Gastroesophageal sphincter (tissue), 4 donors: ENCODE measurements at places on chromosomes 5 and 9.

GRCh38 chr9:4296217-4296616 lies 3.7 kb downstream of the GLIS3 start:
- no peak for ATAC-seq

DNA sequence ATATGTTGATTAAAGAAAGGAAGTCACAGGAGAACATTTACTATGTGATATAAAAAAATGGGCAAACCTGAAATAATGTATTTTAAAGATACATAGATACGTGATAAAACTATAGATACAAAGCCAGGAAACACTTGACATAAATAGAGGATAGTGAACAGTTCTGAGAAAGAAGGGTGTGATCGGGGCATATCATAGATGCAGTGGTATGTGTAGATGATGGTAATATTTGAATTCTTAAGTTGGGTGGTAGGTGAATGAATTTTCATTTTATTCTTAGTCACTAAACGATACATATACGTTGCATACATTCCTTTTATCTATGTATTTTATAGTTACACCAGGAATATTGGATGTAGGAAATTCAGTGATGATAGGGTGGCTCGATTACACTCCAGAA lies 138.7 kb upstream of the ARRDC3 start:
- ATAC-seq, result no peak

DNA sequence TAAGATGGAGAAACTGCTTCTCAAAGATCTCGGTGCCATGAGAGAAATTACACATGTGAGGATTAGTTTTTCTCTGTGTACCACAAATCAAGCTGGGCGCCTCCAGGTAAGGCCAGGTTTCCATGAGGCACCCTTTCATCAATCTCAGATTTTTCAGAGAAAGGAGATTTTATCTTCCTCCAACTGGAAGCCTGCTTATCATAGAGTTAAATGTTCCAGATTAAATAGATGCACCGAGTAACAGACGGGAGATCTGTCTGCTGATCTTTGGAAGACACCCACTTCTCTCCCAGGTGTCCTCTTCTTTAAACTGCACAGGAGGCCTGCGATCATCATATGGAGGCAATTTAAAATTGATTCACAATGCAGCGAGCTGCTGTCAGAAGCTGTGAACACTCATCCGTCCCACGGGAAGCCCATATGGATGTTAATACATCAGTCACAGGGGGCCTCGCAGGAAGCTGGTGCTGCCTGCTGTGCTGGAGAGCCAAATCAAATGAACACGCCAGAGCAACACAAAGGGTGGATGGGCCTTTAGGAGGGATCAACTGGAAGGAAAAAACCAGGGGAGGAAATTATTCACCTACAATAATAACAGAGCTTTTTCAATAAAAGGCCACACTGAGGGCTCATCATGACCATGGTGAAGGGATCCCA lies 93.3 kb downstream of the TLE1 start:
- no peak for ATAC-seq

GRCh38 chr5:125286271-125286670 lies 539.8 kb upstream of the ZNF608 start:
- no peak for ATAC-seq

DNA sequence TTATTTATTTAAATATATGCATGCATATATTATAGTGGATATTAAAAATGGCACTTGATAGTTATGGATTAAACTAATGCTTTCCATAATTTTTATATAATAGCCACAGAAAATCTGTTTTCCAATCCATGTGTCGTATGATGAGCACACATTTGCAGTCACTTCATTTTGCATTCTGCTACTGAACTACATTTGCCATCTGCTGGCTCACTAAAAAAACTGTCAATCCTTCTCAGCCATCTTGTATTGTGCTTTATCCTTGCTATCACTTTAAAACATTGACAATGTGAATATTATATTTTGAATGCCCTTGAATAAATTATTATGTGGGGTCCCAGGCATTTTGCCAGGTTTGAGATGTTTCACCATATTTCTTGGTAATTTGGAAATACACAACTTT lies 586.6 kb downstream of the DNAH5 start:
- ATAC-seq, result no peak

- no peak for ATAC-seq
Observed at GRCh38 chr9:133050142-133050541, 11.6 kb upstream of the CEL start.

- no peak for ATAC-seq
Observed at GRCh38 chr9:129562514-129562913, 58.4 kb downstream of the C9orf50 start.

DNA sequence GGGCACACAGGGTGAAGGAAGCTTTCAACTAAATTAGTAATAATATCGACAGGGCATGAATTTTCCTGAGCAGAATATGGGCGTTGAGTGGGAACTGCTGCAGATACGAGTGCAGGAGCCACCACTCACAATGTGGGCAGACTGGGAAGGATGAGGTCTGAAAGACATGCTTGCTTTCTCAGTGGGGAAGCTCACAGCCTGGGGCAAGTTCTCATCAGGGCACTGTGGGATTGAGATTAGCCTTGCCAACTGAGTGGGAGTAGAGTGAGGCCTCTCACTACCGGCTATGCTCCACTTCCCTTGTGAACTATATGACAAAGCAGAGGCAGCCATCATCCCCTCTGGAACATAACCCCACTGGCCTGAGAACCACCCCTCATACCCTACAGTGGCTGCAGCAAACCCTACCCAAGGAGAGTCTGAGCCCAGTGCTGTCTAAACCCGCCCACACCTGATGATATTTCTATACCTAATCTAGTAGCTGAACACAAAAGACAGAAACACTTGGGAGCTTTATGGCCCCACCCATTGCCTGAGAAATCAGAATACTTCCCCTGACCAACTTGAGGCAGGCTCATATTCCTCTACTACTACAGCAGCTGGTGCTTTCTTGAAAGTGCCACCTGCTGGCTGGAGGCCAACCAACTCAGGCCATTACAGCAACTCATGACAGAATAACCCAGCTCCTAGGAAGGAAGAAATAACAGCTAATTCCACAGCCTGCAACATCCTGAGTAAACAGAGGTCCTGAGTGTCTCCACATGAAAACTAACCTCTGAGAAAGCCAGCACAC lies 173.7 kb upstream of the SPEF2 start:
- no peak for ATAC-seq

DNA sequence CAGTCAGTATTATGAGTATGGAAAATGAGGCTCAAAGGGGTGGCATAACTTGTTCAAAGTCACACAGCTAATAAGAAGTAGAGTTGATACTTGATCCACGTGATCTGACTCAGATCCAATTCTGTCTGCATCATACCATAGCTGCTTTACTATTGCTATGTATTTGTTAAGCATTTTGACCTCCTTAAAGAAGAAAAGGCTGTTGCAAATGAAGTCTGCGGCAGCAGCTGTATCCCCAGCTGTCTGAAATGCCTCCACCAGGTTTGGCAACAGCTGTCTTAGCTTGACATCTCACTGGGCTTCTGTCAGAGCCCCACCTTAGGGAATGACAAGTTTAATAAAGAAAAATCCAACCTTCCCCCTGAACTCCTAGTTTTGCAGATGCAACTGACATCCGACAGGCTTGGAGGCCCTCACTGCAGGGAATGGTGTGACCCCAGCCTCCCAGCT lies 75.6 kb upstream of the SLC44A1 start:
- peak; percentile 41 for ATAC-seq

- no peak for ATAC-seq
Observed at GRCh38 chr5:33513462-33514185, 72.9 kb downstream of the TARS1 start.

DNA sequence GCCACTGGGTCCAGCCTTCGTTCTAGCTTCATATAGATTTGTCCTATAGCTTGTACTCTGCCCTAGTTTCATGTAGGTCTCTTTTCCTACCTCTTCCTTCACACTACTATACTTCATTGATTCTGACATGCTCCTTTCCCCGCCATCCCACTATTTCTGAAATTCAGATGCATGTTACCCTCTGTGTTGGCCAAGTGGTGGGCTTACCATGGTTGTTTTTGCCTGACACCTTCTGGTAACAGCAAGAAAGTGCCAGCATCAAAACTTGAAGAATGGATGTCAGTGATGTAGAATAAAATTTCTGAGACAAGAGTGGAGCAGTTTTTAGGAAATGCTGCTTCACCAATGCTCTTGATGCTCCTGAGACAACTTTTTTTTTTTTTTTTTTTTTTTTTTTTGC lies 19.5 kb upstream of the SERINC5 start:
- no peak for ATAC-seq

DNA sequence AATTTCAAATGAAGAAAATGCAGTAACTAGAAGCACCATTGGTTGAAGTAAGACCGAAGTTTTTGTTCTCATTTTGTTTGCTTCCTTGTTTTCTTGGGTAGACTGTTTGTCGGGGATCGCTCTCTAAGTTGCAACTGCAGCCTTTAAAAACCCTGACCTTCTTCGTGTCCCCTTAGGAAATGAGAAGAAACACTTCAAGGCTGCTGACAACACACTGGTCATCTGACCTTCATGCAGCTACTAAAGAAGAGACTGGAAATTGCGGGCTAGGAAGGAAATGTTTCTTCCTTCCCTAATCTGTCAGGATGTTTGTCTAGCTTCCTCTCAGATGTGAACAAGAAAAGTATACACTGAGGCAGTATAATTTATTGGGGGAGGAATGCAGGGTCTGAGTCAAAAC lies 50.7 kb upstream of the CHSY3 start:
- ATAC-seq, result no peak

DNA sequence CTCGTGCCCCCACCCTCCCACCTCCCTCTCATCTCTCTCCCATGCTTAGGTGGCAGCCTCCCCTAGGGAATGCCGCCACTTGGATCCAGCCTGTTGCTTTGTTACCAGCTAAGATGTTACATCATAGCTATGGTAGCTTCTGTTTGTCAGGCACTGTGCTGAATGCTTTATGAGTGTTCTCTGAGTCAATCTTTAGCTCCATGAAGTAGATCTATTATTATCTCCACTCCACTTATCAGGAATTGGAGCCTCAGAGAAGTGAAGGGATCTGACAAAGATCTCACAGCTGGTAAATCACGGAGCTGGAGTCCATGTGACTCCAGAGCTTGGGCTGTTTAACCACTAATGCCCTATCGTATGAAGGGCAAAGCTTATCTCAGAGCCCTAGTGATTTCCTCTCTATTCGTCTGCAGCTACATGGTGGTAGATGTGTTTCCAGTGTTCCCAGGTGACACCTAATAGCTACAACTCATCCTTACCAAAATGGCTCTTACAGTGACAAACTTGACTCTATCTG lies 54.1 kb downstream of the GARNL3 start:
- no peak for ATAC-seq

DNA sequence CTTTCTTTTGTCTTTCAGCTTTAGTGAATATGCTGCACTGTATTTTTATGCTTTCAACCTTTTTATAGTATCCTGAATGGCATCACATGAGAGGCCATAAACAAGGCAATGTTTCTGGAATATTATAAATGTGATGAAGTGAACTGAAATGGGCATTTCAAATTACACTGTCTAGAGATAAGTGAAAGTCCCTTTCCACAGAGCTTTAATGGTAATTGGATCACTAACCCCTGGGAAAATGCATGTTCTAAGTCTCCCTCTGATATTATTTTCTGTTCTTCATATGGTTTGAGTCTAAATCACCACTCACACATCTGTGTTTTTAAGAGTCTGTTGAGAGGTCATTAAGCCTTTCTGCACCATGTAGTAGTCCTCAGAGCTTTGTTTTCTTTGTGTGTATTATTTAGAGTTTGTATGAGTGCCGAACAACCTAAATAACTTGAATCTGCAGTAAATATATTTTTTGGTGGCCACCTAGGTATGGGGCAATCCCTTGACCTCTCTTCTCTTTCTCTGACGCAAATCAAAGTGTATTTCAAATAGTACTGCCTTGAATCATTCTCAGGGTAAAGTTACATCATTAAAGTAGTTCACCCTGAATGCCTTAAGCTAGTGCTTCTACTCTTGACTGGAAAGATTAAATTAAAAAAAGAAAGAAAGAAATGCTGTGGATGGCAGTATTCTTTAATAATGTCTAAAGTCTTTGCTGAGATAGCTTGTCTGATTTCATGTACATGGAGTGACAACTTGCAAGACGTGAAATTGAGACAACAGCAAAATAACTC lies 1931.0 kb upstream of the CDH6 start:
- no peak for ATAC-seq

- no peak for ATAC-seq
Observed at GRCh38 chr9:137218754-137219271, 3.2 kb downstream of the RNF208 start.

GRCh38 chr9:19946441-19947109 lies 157.7 kb upstream of the SLC24A2 start:
- no peak for ATAC-seq

GRCh38 chr5:41796061-41796460 lies 74.2 kb downstream of the OXCT1 start:
- ATAC-seq, result no peak

DNA sequence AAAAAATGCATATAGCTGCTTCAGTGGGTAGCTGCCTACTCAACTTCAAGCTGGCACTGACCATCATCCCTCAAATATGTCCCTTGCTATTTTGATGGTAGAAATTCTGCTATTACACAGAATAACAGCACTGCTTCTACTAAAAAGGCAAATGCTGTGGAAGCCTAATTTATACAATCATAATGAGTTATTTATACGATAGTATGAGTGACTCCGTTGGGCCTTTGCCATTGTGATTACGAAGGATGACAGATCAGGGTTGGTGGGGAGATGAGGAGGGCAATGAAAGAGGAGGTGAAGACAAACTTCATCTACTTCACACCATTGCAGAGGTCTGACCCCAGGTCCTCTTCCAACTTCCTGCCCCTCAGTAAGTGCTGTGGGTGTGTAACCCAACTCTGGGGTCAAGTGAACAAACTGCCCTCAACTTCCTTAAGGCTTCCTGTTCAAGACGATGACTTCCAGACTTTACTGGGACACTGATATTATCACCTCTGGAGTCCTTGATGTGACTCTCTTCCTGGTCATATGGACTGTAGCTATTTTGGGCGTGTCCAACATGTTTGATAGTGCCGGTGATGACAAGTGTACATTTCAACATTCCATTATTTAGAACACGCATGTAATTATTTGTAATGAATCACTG lies 74.1 kb upstream of the RPS23 start:
- no peak for ATAC-seq

DNA sequence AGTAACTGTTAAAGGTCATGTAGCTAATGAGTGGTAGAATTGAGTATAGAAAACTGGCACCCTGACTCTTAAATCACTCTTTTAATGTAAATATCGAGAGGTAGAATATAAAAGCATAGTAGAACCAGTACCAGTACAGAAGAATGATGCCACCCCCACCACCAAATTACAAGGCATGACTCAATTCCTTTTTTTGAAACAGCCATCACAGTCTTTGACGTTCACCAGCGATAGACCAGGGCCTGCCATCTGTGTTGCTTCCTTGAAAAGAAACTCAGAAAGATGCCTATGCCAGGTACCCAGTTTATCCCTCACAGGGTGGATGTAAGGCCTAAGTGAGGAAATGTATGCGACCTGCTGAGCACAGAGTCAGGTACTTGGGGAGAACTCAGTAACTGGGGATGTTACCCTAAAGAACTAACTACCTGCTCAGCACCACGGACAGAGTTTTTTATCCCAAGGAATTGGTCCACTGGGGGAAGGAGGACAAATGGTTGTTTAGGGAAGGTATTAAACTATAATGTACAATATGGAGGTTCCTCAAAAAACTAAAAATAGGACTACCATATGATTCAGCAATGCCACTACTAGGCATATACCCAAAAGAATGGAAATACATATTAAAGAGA lies 116.5 kb downstream of the BRINP1 start:
- ATAC-seq, result no peak

GRCh38 chr5:171492781-171493180 lies 73.3 kb downstream of the FGF18 start:
- ATAC-seq, result no peak

GRCh38 chr9:131661568-131662288 lies 78.1 kb downstream of the RAPGEF1 start:
- no peak for ATAC-seq

- ATAC-seq, result no peak
Observed at GRCh38 chr5:154215571-154216325, 25.2 kb downstream of the GALNT10 start.
